ENCODE measurements at places on chromosomes 16 and 17.

- no peak for DNase-seq
These were observed 40.9 kb upstream of the NAT9 start for GRCh38 chr17:74816905-74817620.

DNA sequence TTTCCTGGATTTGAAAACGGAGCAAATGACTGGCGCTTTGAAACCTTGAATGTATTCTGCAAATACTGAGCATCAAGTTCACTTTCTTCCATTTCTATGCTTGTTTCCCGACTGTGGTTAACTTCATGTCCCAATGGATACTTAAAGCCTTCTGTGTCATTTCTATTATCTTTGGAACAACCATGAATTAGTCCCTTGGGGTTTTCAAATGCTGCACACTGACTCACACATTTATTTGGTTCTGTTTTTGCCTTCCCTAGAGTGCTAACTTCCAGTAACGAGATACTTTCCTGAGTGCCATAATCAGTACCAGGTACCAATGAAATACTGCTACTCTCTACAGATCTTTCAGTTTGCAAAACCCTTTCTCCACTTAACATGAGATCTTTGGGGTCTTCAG lies 32.3 kb downstream of the BRCA1 start:
- no peak for DNase-seq

GRCh38 chr17:46027048-46027975 lies 28.3 kb downstream of the STH start:
- DNase-seq, result no peak

- no peak for DNase-seq
These were observed 75.9 kb downstream of the NLK start for GRCh38 chr17:28118362-28118761.

DNA sequence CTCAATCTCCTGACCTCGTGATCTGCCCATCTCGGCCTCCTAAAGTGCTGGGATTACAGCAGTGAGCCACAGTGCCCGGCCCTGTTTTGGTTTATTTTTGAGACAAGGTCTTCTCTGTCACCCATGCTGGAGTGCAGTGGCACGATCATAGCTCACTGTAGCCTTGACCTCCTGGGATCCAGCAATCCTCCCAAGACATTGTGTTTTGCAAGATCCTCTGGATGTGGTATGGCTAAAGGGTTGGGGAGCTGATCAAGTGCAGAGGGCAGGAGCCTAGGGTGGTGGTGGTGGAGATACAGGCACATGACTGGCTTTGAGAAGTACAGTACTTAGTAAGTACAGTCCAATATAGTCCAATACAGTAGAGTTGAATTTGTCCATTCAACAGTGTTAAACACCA lies 16.6 kb upstream of the TNS4 start:
- no peak for DNase-seq
